WERI-Rb-1 (cell line): ENCODE measurements at places on chromosomes 3 and 15.
A peak's percentile ranks its signal among the peaks of the same experiment; 100 is the strongest.

- DNase-seq = no peak
Observed at GRCh38 chr15:48477795-48478360, 146.6 kb downstream of the DUT start.

GRCh38 chr3:12294885-12295580 lies 6.2 kb downstream of the PPARG start:
- no peak for DNase-seq

GRCh38 chr3:111047042-111047441 lies 24.6 kb upstream of the NECTIN3 start:
- no peak for DNase-seq

GRCh38 chr3:72322264-72322976 lies 525.8 kb downstream of the SHQ1 start:
- DNase-seq = no peak

DNA sequence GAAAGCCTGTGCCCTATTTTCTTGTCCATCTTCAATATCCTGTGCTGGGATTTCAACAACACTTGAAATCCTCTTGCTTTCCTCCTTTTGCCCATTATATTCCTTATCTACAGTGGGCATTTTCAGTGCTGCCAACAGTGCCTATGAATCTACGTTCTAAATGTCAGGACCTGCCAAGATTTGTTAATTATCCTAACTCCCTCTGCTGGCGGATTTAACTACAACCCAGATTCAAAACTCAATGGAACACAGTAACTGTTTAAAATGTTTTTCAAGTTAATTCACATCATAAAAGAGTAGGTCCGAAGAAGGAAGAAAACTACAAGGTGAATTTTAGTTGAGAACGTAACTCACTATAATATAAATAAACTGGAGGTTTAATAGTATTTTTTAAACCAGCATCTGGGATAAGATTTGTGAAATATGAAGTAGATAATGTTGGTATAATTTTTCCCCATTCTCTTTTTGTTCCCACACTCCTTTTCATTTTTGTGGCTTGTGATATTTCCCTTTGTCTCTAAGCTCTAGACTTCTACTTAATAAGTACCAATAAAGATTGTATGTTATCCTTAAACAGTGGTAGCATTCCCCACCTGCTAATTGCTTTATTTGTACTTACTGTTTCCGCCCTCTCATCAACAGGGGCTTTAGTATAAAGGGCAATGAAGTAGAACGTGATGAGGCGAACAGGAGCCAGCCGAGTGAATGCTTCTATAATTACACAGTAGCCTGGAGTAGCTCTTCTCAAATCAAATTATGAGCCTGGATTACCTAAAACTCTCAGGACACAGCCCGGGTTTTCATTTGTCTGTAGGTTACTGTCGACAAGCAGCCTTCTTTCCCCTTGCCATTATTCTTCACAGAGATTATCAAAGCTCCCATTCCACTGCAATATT lies 302.5 kb upstream of the ATP11B start:
- DNase-seq = no peak

DNA sequence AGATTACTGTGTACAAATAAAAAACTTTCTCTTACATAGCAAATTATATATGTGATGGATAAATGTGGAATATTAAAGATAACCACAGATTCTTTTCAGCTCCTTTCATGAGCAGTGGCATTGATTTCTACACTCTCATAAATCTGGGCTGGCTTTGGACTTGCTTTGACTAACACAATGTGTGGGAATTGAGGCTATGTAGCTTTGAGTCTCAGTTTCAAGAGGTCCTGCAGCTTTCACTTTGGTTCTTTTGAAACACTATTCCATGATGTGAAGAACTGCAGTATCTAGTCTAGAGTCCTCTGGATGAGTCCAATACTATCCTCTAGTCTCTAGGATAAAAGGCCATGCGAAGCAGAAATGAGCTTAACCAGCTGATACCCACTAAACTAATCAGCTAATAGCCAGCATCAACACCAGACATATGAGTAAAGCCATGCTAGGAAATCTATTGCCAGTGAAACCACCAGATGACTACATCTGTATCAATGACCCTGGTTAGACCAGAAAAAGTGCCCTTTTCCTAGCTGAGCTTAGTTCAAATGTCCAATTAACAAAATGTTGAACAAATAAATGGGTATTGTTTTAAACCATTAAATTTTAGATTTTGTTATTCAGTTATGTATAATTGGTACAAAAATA lies 274.9 kb upstream of the ZPLD1 start:
- no peak for DNase-seq

DNA sequence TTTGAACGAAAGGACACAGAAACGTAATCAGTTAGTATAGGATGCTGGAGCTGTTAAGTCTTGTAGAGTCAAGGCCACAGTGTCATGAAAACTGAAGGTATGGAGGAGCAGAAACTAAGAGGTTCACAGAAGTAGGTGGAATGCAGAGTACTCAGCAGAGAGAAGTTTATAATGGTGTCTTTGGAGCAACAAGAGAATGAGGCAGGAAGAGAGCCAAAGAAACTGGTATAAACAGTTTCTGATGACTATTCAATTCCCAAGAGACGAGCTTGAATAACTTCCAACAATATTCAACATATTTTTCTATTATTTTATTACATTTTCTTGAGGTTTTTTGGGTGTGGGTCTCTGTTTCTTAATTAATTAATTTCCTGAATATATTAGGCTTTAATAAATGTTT lies 29.6 kb downstream of the GALK2 start:
- DNase-seq = no peak

DNA sequence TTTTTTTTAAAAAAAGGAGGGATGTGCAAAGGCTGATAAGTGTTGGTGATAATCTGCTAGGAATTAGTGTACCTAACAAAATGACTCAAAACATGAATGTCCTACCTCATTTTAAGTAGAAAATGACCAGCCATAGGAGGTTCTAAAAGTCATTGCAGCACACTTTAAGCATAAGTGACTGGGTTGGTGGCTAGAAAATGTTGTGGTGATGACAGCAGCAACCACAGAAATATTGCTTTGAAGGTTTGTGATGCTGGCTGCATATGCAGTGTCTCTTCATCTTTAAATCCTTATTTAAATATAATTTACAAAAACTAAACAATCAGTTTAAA lies 55.2 kb downstream of the CMSS1 start:
- DNase-seq = no peak

- no peak for DNase-seq
Observed at GRCh38 chr3:45164056-45164455, 17.9 kb upstream of the CDCP1 start.

- DNase-seq = peak; percentile 22
Observed at GRCh38 chr15:44729408-44730127, 6.8 kb upstream of the TRIM69 start.

GRCh38 chr3:114899186-114899931 lies 247.7 kb downstream of the ZBTB20 start:
- no peak for DNase-seq

GRCh38 chr3:53250453-53250852 lies 5.4 kb downstream of the TKT start:
- no peak for DNase-seq

DNA sequence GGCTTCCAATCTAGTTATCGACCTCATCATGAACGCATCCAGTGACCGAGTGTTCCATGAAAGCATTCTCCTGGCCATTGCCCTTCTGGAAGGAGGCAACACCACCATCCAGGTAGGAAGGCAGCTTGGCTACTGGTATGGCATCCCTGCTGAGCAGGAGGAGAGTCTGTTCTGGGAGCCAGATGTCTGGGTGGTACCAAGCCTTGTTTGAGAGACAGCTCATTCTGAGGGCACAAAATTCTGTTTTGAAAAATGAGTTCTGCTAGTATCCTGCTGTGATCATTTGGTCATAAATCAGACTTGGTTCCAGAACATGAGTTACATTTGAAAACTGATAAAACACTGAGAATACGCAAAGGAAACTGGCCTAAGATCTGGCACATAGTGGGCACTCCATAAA lies 242.1 kb downstream of the ITPR1 start:
- DNase-seq = no peak

- no peak for DNase-seq
Observed at GRCh38 chr3:56795097-56795828, 6.5 kb downstream of the ARHGEF3 start.

DNA sequence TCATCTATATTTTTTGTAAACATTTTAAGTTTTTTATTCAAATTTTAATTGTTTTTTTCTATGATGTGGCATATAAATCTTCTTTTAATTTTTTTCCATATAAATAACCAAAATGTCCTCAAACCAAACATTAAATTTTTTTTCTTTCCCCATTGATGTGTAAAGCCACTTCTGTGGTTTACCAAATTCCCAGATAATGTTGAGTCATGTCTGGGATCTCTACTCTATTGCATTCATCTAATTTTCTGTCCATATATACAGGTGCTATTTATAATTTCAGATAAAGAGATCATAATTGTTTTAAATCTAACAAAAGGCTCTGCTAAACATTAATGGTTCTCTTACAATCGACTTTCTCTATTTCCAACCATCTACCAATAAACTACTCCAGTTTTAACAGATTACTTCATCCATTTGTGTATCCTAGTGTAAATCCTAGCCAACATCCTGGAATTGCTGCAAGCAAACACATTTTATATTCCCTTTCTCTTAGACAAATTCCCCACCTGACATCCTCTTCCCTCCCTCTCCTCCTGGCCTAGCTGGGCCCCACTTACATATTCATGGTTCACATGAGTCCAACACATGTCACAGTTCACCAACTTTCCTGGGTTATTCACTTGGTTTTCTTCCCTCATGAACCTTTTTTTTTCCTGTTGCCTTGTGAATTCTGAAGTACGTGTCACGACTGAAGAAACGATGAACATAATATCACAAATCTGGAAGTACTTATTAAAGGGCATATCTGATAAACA lies 368.0 kb upstream of the AGTR1 start:
- DNase-seq = no peak

- DNase-seq = no peak
Observed at GRCh38 chr3:124217542-124217941, 225.6 kb upstream of the ROPN1 start.

GRCh38 chr3:167761302-167761701 lies 25.8 kb downstream of the SERPINI1 start:
- no peak for DNase-seq

DNA sequence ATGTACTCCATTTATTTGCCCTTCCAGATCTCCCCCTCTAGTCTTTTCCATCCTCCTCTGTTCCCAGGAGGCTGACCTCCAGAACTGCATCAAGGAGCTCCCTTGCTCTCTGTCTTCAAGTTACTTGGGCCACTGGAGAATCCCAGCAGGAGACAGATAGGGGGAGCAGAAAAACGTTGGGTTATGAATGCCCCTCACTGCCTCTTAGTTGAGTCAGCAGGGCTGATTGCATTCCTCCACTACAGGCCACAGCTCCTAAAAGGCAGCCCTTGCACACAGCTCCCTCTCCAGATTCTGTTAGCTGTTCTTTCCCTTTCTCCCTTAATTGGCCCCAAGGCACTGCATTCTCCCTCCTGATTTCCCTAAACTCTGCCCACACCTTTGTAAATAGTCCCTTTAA lies 12.4 kb upstream of the CEP152 start:
- no peak for DNase-seq

GRCh38 chr15:31262143-31262530 lies 64.5 kb upstream of the KLF13 start:
- DNase-seq = no peak

GRCh38 chr3:17745301-17745700 lies 2.9 kb upstream of the TBC1D5 start:
- DNase-seq = no peak

- DNase-seq = no peak
Observed at GRCh38 chr15:53872410-53872809, 105.8 kb upstream of the UNC13C start.

- no peak for DNase-seq
Observed at GRCh38 chr15:73120269-73120668, 68.0 kb downstream of the NEO1 start.

GRCh38 chr15:93049914-93050578 lies 39.0 kb downstream of the RGMA start:
- no peak for DNase-seq

GRCh38 chr15:99076109-99076508 lies 28.8 kb upstream of the SYNM start:
- DNase-seq = no peak

GRCh38 chr15:52228921-52229320 lies 37.7 kb upstream of the GNB5 start:
- DNase-seq = peak; percentile 22

DNA sequence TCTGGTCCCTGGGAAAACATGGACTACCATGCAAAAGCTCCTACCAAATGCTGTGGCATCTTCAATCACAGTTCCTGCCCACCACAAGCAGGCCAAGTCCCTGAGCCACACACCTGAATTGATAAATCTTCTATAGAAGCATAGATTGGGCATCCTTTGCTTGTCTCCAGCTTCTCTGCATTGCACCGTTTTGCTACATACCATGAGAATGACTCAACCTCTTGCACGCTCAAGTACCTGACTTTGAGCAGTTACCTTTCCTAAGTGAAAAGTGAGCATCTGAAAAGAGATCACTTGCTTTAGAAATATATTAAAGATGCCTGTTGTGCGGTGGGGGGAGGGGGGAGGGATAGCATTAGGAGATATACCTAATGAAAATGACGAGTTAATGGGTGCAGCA lies 31.3 kb downstream of the GATM start:
- DNase-seq = no peak

DNA sequence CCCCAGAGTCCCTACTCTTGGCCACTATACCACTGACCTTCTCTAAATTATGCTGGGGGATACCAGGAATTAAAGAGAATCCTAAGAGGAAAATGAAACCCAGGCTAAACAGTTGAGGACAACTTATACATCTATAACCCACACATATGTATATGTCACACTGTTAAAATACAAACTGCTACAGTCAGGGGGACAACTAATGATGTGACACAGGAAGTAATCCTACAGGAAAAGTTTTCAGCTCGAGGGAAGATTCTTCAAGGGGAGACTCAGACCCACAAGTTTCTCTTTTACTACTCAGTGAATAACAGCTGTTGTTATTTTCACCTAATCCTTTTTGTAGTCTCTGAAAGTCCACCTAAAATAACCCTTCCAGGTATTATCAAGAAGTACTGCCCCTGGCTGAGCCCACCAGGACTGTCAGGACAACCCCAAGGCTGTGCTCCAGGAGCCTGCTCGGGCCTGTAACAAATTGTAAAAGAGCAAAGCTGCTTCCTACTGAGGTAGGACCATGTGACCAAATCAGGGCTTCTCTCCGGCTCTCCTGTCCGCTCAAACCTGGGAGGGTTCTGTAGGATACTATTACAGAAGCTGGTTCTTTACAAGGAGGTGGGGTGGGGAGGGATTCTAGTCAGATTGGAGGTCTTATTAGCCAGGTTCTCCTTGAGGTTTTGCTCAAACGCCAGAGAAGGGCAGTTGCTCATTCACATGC lies 91.6 kb downstream of the SRGAP3 start:
- DNase-seq = no peak

DNA sequence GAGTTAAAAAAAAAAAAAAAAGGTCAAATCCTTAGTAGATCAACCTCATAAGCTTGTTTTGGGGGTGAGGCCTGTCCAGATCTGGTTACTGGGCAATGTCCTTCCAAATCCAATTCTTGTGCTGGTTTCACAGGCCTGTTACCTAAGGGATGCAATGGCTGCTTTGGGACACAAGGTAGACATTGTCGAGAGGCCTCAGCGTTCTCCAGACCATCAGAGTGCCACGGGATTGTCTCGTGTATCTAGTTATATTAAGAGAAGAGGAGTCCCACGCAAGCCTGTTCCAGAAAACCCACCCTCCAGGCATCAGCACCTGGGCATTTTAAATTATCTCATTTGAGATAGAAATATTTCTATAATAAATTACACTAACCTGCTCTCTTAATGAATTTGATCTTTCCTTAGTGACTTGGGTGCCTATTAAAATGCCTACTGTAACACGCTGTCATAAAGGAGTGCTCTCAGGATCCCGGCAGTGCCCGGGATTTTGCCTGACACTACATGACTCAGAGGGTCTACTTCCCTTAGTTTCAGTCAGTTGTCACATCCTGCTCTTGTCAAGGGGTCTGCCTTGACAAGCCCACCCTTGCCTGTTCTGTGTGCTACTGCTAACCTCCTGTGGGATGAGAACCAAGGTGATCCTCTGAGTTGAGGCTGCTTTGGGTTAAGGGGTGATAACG lies 116.0 kb downstream of the LIPC start:
- no peak for DNase-seq
